ENCODE measurements at places on chromosomes 4 and X.
A peak's percentile ranks its signal among the peaks of the same experiment; 100 is the strongest.

GRCh38 chrX:115330498-115331168 lies 41.1 kb downstream of the LUZP4 start:
- DNase-seq: peak; percentile 30

DNA sequence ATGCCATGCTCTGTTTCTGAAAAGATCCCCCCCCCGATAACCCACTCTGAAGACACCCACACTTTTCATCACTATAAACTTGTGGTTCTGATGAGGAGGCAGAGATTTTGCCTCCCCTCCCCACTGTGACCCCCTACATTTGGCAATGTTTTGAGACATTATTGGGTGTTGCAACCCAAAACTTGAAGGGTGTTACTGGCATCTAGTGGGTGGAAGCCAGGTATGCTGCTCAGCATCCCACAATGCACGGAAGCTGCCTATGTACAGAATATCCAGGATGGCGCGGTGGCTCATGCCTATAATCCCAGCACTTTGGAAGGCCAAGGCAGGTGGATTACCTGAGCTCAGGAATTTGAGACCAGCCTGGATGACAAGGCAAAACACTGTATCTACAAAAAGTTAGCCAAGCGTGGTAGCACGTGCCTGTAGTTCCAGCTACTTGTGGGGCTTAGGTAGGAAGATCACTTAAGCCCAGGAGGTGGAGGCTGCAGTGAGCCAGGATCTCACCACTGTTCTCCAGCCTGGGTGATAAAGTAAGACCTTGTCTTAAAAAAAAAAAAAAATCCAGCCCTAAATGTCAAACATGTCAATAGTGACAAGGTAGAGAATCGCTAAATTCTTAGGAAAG lies 87.3 kb downstream of the SCD5 start:
- DNase-seq: no peak

DNA sequence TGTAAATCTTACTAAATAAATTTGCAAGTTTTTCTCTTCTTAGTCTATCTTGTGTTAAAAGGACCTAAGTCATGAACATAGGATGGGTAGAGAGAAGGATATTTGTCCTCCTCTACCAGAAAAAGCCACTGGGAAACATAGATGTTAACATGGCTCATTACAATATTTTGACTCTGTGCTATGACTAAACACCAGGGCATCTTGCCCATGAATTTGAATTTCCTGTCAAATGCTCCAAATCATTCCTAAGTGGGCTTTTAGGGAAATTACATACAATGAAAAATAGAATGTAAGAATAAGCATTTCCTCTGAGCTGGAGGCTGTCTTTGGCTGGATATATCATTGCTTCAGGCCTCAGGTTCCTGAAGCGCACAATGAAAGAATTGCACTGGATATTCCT lies 39.1 kb downstream of the ANOS1 start:
- DNase-seq: no peak

GRCh38 chr4:23225564-23225963 lies 532.8 kb downstream of the GBA3 start:
- DNase-seq: no peak

GRCh38 chr4:114597410-114598115 lies 1.0 kb upstream of the UGT8 start:
- DNase-seq: no peak

GRCh38 chrX:71618303-71618721 lies at the start of gene CXCR3:
Gene CXCR3 (minus strand): TSS chrX:71618511. CDS start chrX:71618449, 62 bp downstream.
- peak; percentile 21 for DNase-seq

- DNase-seq: no peak
Observed at GRCh38 chrX:119391279-119391678, 7.9 kb upstream of the SLC25A43 start.

DNA sequence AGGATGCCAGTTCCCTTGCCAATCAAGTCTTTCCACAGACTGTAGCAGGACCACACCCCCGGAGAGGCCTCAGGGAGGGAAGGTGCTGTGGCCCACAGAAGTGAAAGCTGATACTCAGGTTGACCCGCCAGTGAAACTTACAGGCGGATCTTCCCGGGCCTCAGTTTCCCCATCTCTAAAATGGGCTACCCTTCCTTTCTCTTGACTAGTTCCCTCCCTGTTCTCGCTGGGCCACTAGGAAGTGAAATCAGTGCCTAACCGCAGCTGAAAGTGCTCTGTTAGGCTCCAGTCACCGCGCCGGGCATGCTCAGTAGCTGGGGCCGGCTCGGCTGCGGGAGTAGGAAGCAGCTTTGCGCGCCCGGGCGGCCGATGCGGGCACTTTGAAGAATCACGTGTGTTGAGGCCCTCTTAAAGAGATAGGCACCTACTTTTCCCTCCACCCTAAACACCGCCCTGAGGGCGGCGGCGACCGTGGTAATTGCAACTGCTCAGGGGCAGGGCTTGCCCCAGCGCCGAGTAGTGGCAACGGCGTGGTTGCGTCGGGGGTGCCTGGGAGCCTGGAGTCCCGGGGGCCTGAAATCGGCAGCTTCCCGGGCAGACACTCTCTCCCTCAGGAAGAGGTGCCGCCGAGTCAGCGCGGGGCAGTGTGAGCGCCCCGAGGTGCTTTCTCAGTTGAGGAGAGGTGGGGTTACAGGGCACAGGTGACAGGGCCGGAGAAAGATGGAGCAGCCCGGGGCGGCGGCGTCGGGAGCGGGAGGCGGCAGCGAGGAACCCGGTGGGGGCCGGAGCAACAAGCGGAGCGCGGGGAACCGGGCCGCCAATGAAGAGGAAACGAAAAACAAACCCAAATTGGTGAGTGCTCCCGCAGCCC lies at the start of gene DIAPH2:
TSS of gene DIAPH2 (plus strand) at position 504 of the 871 bp plus-strand sequence.
- peak; percentile 88 for DNase-seq

DNA sequence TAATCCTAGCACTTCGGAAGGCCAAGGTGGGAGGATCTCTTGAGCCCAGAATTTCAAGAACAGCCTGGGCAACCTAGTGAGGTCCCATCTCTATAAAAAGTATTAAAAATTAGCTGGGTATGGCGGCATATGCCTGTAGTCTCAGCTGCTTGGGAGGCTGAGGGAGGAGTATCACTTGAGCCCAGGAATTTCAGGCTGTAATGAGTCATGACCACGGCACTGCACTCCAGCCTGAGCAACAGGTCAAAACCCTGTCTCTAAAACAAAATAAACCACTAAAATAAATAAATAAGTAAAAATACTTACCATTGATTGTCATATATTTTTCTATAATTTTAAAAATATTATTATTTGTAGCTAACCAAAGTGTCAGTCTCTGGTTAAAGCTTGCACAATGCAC lies 315.6 kb upstream of the SMIM31 start:
- DNase-seq: no peak

DNA sequence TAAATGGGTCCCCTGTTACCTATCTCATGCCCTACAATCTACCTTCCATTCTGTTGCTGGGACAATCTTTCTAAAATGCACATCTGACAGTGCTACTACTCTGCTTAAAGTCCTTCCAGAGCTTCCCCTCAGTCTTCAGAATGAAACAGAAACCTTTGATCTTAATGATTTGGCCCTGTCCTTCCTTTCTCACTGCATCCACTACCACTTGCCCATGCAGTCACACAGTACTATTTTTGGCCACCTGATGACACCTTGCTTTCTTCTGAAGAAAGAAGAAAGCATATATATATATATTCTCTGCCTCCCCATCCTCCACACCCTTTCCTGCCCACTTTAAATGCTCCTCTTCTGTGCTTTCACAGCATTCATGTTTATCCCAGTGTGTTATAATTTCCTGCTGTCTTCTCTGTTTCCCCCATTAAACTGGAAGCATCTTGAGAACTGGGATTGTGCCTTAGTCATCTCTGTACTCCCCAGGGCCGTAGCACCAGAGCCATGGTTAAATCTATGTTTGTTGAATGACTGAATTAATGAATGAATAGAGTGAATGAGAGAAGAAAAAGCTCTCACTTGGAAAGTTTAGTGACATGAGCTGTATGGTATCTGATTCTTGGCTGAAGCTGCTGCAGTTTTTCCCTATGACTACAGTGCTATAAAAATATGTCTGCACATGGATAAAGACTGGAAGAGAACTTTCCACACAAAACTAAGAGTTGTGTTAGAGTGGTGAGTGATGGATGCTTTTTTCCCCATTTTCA lies 56.2 kb downstream of the RTL9 start:
- no peak for DNase-seq

DNA sequence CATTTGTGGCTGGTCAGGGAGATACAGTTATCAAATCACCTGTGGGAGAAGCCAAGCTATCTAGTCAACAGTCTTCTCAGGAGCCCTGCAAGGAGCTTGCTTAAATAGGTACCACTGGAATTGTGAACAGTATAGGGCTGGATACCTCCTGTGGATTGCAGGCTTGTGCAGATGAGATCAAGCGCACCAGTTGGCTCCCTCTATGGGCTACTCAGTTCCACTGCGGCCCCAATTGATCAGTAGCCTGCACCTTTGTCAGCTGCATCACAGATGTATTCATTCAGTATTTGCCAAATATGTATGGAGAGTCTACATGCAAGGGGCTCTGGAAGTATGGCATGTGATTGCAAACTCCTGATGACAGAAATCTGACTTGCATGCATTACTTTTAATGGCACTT lies 28.6 kb downstream of the TEX13A start:
- no peak for DNase-seq

- DNase-seq: no peak
Observed at GRCh38 chrX:143683486-143683885, 37.1 kb downstream of the SPANXN2 start.

DNA sequence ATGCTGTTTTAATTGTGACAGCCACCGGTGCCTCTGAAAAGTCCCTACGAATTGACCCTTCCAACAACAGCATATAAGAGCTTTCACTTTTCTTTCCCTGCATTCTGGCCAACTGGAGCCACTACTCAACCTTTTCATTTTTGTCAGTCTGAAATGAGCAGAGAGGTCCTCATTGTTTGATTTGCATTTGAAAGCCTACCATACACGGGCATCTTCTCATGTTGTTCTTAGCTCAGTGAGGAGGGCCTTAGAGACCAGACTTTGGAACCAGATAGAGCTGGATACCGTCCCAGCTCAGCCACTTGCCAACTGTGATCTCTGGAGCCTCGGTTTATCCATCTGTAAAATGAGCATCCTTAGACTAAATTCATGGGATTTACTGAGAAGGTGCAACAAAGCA lies 16.9 kb upstream of the TMSB4X start:
- DNase-seq: no peak

DNA sequence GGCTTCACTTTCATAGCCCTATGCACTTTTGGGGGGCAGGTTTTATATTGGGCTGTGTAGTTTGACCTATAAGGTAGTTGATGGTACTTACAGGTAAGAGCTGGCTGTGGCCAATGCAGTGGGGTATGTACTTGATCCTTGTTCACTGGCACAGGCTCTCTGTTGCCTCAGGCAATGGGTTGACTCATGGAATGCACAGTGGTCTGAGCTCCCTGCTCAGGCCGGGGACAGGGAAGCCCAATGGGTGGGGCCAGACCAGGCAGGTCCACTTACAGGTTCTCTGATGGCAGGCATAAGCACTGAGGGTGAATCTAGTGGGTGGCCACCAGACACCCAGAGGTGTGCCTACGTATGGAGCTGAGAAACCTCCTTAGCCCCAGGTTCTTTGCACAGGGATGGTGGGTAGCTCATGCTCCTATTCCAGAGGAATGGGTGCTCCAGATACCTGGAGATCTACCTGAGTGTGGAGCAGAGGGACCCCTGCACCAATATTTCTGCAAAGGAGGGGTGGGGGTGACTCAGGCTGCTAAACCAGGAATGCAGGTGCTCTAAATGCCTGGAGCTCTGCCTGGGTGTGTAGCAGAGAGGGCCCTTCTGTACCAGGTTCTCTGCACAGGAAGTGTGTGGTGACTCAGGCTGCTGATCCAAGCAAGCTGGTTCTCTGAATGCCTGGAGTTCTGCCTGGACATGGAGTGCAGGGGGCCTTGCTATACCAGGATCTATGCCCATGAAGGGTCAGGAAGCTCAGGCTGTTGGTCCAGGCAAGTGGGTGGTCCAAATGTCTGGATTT lies 52.3 kb downstream of the IL1RAPL2 start:
- no peak for DNase-seq

DNA sequence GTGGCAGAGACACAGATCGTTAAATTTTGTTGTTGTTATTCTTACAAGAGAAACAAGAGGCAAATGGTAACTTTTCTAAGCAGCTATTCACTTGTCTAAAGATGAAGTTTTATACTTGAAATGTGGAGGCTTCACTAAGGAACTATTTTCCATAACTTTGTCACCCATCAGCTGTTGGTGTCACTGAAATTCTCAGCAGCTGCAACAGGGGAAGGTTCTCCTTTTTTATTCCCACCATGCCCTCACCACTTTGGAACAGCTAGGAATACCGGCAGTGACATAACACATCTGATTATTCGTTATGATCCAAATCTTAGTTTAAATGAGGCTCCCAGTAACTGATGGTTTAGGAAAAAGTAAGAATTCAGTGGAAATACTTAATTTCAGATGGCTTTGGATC lies 147.0 kb upstream of the LEF1 start:
- no peak for DNase-seq

- DNase-seq: no peak
Observed at GRCh38 chr4:148540622-148541326, 98.6 kb upstream of the NR3C2 start.

DNA sequence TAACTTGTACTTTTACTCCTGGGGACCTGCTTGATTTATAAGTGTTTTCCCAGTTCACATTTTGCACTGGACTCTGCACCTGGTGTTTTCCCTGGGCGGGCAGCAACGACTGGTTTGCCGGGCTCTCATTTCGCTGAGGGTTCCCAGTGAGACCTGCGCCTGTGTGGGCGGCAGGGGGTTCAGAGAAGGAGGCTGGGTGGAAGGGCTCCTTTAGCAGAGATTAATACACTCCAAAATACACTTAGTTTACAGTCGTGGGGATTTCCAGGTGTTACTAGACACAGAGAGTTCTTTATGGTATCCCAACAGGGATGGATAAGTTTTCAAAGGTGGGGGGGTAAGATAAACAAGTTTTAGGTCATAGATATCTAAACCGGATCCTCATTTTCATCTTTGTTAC lies 53.0 kb upstream of the SHISA3 start:
- no peak for DNase-seq

DNA sequence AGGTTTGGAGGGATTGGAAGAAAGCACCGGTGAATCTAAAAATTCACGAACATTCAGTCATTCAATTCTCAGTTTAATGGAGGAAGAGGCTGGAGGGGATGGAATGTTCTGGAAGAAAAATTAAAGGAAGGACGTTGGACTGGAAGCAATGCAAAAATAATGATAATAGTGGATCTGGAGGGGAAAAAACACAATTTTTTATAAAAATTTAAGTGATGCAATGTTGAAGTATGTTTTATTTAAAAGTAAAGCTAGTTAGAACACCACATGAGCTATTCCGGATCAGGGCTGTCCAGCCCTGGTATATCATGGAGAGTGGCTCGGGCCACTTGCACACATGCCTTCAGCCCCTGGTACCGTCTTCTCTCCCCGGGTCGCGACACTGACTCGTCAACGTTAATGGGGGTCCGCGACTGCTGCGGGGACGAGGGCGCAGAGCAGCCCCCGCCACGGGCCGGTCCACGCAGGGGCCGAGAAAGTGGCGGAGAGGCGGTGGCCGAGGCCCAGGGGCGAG lies 204.6 kb downstream of the TENM3 start:
- no peak for DNase-seq

Data from CD4-positive, alpha-beta T cell (primary cell).